ENCODE measurements at places on chromosomes 7 and 10.

- no peak for DNase-seq
These were observed 20.8 kb downstream of the ADCY1 start for GRCh38 chr7:45594745-45595535.

DNA sequence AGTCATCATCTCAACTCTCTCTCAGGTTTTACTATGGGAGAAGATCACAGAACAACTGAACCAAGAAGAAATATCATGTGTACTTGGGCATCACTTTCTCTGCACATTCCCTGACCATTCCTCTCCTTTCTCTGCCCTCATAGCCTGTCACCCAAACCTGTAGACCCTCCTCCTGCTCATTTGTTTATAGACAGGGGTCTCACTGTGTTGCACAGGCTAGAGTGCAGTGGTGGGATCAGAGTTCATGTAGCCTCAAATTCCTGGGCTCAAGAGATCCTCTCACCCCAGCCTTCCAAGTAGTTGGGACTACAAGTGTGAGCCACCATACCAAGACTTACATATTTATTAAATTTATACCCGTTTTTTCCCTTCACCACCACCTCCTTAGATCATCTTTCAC is 260.8 kb upstream of the SLC26A5 start:
- DNase-seq: no peak

DNA sequence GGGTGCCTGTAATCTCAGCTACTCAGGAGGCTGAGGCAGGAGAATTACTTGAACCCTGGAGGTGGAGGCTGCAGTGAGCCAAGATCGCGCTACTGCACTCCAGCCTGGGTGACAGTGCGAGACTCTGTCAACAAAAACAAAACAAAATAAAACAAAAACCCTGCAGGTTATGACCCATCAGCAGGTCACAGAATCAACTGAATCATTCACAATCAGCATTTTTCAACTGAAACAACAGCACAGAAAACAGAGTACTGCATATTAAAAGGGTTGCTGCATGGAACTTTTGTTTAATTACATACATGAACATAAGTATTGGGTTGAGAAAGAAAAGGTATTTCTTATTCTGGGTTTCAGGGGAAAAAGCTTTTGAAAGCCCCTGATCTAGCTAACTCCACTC is 77.6 kb downstream of the KCNMA1 start:
- DNase-seq: no peak

DNA sequence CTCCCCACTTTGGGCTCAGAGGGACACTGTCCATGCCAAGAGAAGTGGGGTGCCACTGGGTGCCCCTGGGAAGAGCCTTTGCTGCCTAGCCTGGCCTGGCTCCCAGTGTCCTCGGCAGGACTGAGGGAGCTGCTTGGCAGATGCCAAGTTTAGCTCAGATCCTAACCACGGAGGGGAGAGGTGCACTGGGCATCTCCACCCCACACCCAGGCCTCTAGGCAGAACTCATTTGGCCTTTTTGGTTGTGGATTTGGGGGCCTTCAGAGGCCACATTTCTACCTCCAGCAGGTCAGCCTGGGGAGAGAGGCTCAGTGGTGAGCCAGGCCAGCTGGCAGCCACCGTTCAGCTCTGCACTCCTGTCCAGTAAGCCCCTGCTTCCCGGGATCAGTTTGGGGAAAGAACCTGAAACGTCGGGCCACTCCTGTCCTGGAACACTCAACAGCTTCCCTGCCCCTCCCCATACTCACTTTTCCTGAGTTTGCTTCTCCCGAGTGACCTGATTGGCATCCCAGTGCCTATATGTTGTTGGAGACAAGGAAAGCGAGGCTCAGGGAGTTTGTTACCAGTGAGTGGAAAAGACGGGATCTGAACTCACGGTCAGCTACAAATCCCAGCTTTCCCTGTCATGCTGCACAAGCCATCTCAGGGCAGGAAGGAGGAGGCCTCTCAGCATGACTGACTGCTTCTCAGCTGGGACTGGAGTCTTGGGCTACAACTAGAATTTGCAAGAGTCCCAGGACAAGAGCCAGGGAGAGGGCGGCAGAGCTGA is 11.2 kb upstream of the CXCL12 start:
- no peak for DNase-seq

- no peak for DNase-seq
These were observed 363.6 kb downstream of the DNAJB6 start for GRCh38 chr7:157700231-157701005.

DNA sequence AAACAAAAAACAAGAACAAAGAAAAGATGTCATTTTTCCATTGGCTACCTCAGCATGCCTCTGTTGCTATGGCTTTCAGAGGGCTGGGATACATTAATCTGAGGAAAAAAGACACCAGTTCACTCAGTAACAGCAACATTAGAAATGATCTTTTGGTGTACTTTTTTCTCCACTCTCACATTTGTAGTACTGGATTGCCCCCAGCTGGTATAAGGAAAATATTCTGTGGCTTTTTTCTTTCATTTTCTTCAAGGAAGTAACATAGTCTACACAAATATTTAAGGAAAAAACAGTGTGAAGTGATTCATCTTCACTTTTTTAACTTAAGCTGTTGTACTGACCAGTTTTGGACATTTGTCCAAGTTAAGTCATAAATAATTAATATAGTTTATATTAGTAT is 482.3 kb downstream of the SORCS1 start:
- no peak for DNase-seq

- no peak for DNase-seq
These were observed 78.1 kb downstream of the INHBA start for GRCh38 chr7:41624818-41625217.

GRCh38 chr7:20393021-20393610 is 62.4 kb downstream of the ITGB8 start:
- no peak for DNase-seq

DNA sequence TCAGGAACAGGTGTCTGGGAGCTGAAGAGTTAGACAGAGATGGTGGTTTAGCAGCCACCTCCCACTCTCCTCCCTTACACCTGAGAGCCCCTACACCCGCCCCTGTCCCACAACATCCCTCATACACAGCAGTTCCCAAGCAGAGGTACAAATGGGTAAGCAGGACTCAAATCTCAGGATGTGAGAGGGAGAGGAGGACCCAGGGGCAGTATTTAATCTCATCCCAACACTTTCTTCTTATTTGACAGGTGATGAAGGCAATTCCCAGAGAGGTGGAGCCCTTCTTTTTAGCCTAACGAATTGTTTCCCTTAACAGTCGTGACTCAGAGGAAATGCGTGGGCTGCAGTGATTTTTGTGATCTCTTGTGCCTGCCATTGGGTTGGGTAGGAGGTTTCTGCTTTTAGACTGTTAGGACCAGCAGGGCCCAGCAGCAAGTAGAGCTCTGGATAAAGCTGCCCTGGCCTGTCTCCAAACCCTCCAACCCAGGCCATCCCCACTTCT is 191.3 kb downstream of the HECW1 start:
- DNase-seq: peak; percentile 30

DNA sequence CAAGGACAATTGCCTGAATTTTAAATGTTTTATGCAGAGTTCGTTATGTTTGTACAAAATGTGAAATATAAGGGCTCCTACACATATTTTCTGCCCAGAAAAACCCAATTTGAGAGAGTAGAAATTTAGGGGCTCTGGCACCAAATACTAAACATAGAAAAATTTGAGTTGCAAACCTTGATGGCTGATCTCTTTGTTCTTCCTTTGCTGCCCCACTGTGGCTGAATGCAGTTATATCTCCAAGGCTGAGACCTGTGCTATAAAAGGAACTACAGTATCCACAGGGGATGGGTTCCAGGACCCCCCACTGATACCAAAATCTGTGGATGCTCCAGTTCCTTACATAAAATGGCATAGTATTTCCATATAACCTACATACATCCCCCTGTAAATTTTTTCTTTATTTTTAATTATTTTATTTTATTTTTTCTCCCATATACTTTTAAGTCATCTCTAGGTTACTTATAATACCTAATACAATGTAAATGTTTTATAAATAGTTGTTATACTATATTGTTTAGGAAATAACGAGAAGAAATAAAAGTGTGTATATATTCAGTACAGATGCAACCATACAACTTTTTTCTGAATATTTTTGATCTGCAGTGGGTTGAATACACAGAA is 22.5 kb downstream of the CFAP43 start:
- no peak for DNase-seq

GRCh38 chr10:69483963-69484362 is 32.7 kb downstream of the TSPAN15 start:
- DNase-seq: no peak

- no peak for DNase-seq
These were observed 15.9 kb downstream of the STK32C start for GRCh38 chr10:132291826-132292225.

DNA sequence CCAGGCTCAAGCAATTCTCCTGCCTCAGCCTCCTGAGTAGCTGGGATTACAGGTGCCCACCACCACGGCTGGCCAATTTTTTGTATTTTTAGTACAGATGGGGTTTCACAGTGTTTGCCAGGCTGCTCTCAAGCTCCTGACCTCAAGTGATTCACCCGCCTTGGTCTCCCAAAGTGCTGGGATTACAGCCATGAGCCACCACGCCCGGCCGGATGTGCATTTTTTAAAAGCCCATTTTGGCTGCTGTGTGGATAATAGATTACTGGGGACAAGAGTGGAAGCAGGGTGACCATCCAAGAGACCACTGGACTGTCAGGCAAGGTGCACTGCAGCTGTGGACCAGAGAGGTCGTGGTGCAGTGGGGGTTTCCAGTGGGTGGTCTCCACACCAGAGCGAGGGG is 21.4 kb downstream of the HKDC1 start:
- DNase-seq: no peak

DNA sequence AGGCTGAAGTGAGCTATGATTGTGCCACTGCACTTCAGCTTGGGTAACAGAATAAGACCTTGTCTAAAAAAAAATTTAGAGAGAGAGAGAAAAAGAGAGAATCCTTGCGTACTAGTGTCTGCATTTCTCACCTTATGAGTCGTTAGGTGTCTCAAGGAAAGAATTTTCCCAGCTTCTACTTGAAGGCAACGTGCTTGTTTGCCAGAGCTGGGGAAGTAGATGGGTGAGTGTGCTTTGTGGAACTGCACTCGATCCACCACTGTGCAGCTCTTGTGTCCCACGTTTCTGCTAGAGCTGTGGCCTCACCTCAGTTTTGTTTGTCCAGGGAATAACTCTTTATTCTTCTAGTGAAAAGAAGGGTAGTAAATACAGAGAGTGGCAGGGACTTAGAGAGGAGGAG is 38.9 kb downstream of the HDAC9 start:
- no peak for DNase-seq

GRCh38 chr10:113866551-113867394 is 12.3 kb downstream of the NHLRC2 start:
- no peak for DNase-seq

GRCh38 chr10:11256896-11257295 is 239.2 kb downstream of the CELF2 start:
- no peak for DNase-seq

GRCh38 chr10:64529003-64529350 is 1007.8 kb downstream of the REEP3 start:
- DNase-seq: no peak

- DNase-seq: no peak
These were observed 123.5 kb upstream of the ZNF32 start for GRCh38 chr10:43772171-43772570.

- no peak for DNase-seq
These were observed 80.9 kb downstream of the LRMDA start for GRCh38 chr10:75512203-75512933.

GRCh38 chr7:140607441-140607989 is 33.1 kb downstream of the DENND2A start:
- no peak for DNase-seq

GRCh38 chr10:117860823-117861222 is 185.9 kb downstream of the RAB11FIP2 start:
- no peak for DNase-seq

DNA sequence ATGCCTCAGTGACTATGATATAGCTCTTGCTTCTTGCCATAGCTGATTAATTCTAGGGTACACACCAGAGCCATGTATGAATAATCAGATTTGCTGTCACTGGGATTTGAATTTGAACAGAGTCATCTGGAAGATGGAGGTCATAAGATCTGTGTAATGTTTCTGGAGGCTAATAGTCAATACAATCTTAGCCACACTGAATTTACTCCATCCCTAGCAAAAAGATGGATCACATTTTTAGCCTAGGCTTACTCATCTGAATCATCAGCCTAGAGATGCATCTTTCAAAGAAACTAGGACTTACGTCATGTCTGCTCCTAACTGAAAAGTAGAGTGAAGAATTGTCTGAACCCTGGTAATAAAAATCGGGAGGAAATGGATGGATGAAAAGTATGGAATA is 142.3 kb upstream of the ZNF804B start:
- no peak for DNase-seq

DNA sequence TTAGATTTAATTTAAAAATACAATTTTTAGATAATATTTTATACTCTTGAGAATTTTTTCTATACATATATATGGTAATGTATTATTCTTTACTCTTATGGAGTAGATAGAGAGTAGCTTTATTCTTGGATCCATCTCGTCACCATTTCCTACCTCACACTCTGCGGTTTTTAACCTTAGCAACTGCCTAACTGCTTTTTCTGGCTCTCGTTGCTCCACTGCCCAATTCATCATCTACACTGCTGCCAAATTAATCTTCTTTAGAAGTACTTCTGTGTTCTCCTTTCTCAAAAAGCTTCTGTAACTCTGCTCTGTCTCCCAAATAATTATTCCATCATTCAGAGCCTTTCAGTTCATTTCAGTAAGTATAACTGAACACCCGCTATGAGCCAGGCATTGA is 35.3 kb downstream of the CAPZA2 start:
- no peak for DNase-seq

DNA sequence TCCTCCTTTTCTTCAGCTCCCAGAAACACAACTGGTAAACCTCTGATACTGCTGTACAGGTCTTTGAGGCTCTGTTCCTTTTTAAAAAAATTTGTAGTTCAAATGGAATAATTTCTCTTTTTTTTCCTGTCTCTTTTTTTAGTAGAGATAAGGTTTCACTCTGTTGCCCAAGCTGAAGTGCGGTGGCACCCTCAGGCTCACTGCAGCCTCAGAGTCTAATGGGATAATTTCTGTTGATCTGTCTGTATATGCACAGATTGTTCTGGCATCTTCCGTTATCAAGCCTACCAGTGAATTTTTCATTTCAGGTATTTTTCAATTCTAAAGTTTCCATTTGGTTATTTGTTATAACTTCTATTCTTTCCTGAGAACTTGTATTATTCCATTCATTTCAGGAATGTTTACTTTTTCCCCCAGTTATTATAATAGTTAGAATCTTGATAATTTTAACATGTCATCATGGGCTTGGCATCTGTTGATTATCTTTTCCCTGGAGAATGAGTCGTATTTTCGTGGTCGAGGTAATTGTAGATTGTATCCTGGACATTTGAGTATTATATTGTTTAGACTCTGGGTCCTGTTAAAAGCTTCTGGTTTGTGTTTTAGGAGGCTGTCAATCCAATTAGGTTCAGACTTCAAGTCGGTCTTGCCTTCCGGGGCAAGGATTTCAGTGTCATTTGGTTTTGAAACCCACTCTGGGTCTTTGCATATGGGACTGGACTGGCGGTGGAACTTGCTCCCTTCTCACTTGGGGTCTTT is 24.5 kb downstream of the CRCP start:
- no peak for DNase-seq

GRCh38 chr10:88318803-88319202 is 264.3 kb downstream of the RNLS start:
- DNase-seq: no peak
